ENCODE measurements at places on chromosomes 7 and 10. TPM values are rescaled to one million over a fixed set of nuclear protein-coding genes. Genes with fewer than 3 reads are reported as not detected.

The HOXA9 gene
- total RNA-seq = 19.5 TPM

The AGAP9 gene
- total RNA-seq = 8.3 TPM

The PSAP gene
- 1,391 TPM for total RNA-seq

The C10orf90 gene
- 0.72 TPM for total RNA-seq

The ZNF736 gene
- total RNA-seq = 14.4 TPM
